ENCODE measurements at places on chromosomes 7 and 10.

GRCh38 chr7:157493017-157493416 lies 156.2 kb downstream of the DNAJB6 start:
- peaks cover 11% of the 10 kb centered on the region for H3K4me1 ChIP-seq
- H3K27me3 ChIP-seq = peaks cover 16% of the 10 kb centered on the region
- H3K4me3 ChIP-seq = no peak overlapping the region
- no peak for DNase-seq

GRCh38 chr7:74134117-74134620 lies 40.0 kb upstream of the EIF4H start:
- no peaks in the 10 kb centered on the region for H3K36me3 ChIP-seq
- no peaks in the 10 kb centered on the region for H3K4me1 ChIP-seq
- H3K27me3 ChIP-seq = no peaks in the 10 kb centered on the region
- no peak overlapping the region for H3K27ac ChIP-seq

DNA sequence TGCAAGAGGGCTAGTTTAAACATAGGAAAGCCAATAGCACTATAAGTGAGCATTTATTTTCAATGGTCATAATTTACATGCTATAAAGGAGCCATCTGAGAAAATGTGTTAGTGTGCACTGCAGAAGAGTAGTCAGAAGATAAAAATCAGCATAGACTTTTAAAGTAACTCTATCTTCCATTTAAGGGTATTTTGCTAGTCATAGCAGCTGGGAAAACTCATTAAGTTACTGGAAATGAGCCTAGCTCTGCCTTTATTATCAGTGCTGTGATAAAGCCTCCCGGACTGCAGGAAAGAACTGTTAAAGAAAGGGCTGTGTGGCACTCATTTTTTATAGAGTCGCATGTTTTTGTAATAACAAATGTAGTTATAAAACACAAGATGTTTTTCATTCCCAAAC lies 825.8 kb upstream of the POM121L12 start:
- DNase-seq = no peak
- no peaks in the 10 kb centered on the region for H3K4me1 ChIP-seq
- no peak overlapping the region for H3K4me3 ChIP-seq
- H3K36me3 ChIP-seq = no peaks in the 10 kb centered on the region

GRCh38 chr7:134505856-134506255 lies 21.5 kb upstream of the AKR1B10 start:
- H3K4me1 ChIP-seq = no peaks in the 10 kb centered on the region
- no peak overlapping the region for H3K4me3 ChIP-seq
- no peaks in the 10 kb centered on the region for H3K27me3 ChIP-seq
- no peak overlapping the region for H3K27ac ChIP-seq

DNA sequence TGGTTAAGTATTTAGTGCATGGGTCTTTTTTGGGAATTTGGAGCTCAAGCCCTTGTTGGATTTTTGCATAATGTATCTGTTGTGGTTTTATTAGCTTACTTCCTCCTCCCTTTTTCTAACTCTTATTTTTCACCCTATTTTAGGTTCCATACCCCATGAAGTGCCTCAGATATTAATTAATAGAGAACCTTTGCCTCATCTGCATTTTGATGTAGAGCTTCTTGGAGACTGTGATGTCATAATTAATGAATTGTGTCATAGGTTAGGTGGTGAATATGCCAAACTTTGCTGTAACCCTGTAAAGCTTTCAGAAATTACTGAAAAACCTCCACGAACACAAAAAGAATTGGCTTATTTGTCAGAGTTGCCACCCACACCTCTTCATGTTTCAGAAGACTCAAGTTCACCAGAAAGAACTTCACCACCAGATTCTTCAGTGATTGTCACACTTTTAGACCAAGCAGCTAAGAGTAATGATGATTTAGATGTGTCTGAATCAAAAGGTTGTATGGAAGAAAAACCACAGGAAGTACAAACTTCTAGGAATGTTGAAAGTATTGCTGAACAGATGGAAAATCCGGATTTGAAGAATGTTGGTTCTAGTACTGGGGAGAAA lies 28.0 kb downstream of the SIRT1 start:
- peaks cover 11% of the 10 kb centered on the region for H3K36me3 ChIP-seq
- no peaks in the 10 kb centered on the region for H3K4me1 ChIP-seq
- H3K27me3 ChIP-seq = no peaks in the 10 kb centered on the region

GRCh38 chr10:6208799-6209235 lies 6.1 kb downstream of the PFKFB3 start:
- no peak overlapping the region for H3K27ac ChIP-seq
- no peaks in the 10 kb centered on the region for H3K36me3 ChIP-seq
- H3K27me3 ChIP-seq = no peaks in the 10 kb centered on the region
- peaks cover 8% of the 10 kb centered on the region for H3K4me1 ChIP-seq
- H3K4me3 ChIP-seq = no peak overlapping the region
- no peak for DNase-seq

GRCh38 chr7:105677817-105678573 lies 96.7 kb upstream of the EFCAB10 start:
- H3K4me1 ChIP-seq = peaks cover 29% of the 10 kb centered on the region
- H3K36me3 ChIP-seq = no peaks in the 10 kb centered on the region
- peak overlapping the region; percentile 49 for H3K4me3 ChIP-seq
- peak overlapping the region; percentile 92 for H3K27ac ChIP-seq
- no peaks in the 10 kb centered on the region for H3K27me3 ChIP-seq

GRCh38 chr10:12960334-12960898 lies 41.1 kb downstream of the CCDC3 start:
- H3K27me3 ChIP-seq = peaks cover 26% of the 10 kb centered on the region
- no peak overlapping the region for H3K27ac ChIP-seq
- H3K4me1 ChIP-seq = no peaks in the 10 kb centered on the region
- H3K36me3 ChIP-seq = no peaks in the 10 kb centered on the region
- no peak for DNase-seq

GRCh38 chr10:9357471-9357870 lies 1303.0 kb downstream of the GATA3 start:
- no peaks in the 10 kb centered on the region for H3K27me3 ChIP-seq
- H3K36me3 ChIP-seq = no peaks in the 10 kb centered on the region
- H3K4me1 ChIP-seq = peaks cover 2% of the 10 kb centered on the region

DNA sequence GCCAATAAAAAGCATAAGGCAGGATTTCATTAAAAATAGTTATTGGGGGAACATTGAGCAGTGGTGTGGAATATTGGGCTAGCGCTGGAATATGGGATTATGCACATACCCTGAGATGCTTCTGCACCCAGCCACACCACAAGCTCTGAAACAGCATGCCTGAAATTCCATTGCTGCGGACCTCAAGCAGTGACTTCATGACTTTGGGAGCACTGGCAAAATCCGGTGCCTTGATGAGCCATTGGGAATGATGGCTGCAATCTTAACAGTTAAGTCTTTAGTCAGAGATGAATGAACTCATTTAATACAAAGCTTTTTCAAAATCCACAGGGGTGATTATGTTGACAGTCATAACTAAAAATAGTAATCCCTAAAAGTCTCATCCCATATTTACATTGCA lies 274.7 kb upstream of the MTPN start:
- H3K4me3 ChIP-seq = no peak overlapping the region
- H3K27me3 ChIP-seq = no peaks in the 10 kb centered on the region
- no peak overlapping the region for H3K27ac ChIP-seq
- H3K4me1 ChIP-seq = no peaks in the 10 kb centered on the region

All from T-cell (primary cell).